WTC11 (cell line): ENCODE measurements at places on chromosomes 13 and 19.

GRCh38 chr19:13502231-13502630 lies 4.0 kb downstream of the CACNA1A start:
- no peak for DNase-seq

GRCh38 chr13:77353995-77354394 lies 27.1 kb upstream of the MYCBP2 start:
- no peak for DNase-seq

- no peak for DNase-seq
Measured at GRCh38 chr13:76913898-76914297, 27.7 kb upstream of the KCTD12 start.

DNA sequence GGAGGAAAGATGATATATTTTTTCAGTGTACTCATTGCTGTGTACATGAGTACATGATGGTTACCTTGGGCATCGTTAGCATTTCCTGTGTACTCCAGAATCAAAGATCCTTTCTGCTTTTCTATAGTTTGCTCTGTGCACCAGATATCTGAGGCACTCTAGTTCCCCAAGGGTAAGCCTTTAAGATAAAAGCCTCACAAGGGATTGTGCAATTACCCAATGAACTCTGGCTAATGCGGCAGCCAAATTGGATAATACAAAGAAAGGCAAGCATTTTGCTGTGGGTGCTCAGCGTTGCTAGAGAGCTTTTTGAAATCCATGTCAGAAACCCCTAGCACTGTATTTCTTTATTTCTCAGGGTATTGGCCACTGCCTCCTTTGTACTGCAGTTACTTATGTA lies 2.9 kb downstream of the CYSLTR2 start:
- DNase-seq: no peak

DNA sequence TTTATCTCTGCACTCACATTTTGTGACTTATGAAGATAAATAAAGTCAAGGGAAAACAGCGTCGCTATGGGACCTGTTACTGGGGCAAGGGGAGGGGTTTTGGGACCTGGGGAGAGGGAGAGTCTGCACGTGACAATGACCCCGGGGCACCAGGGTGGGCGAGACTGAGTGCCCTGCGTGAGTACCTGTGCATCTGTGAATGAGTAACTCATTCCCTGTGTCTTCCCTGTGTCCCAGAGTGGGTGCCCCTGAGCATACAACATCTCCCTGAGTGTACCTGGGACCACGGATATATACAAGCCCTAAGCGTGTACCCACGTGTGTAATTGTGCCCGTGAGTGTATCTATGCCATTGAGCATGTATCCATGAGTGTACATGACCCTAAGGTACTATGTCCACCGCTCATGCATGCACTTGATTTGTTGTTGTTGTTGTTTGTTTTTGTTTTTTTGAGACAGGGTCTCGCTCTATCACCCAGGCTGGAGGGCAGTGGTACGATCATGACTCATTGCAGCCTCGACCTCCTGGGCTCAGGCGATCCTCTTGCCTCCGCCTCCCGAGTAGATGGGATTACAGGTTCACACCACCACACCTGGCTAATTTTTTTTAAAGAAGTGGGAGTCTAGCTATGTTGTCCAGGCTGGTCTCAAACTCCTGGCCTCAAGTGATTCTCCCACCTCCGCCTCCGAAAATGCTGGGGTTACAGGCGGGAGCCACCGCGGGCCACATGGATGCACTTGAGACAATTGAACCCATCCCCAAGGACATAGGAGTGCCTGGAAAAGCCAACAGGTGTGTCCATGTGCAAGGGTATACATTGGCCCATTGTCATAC lies 645 bp upstream of the TRAPPC5 start:
- no peak for DNase-seq

DNA sequence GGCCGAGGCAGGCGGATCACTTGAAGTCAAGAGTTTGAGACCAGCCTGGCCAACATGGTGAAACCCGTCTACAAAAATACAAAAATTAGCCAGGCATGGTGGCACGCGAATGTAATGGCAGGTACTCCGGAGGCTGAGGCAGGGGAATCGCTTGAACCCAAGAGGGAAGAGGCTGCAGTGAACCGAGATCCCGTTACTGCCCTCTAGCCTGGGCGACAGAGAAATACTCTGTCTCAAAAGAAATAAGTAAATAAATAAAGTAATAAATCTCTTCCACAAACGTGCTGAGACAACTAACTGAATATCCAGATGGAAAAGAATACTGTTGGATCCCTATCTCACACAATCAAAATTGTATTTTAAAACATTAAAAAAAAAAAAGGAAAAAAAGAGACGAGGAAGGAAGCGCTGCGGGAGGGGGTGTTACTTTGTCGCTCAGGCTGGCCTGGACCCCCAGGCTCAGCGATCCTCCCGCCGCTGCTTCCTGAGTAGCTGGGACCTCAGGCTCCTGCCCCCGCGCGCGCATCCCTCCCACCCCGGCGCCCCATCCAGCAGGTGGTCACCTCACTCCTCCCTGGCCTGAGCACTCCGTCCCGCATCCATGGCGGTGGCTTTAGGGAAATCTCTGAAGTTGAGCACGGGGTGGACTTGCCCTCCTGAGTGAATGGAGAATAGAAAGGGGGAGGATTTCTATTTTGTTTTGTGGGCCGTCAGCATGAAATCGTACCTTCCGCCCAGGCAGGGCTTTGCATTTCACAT lies 628 bp upstream of the ZNF813 start:
- DNase-seq: peak; percentile 53

- DNase-seq: peak; percentile 35
Measured at GRCh38 chr13:41411522-41411921, 45.8 kb upstream of the RGCC start.

- DNase-seq: peak; percentile 92
Measured at GRCh38 chr19:35248310-35249145, at the start of gene LSR. LSR (plus strand) TSS chr19:35249002; CDS start chr19:35249023, 21 bp downstream.

- no peak for DNase-seq
Measured at GRCh38 chr19:1087813-1088415, 7.3 kb downstream of the POLR2E start.

- no peak for DNase-seq
Measured at GRCh38 chr19:38144667-38145066, 79.4 kb downstream of the DPF1 start.

DNA sequence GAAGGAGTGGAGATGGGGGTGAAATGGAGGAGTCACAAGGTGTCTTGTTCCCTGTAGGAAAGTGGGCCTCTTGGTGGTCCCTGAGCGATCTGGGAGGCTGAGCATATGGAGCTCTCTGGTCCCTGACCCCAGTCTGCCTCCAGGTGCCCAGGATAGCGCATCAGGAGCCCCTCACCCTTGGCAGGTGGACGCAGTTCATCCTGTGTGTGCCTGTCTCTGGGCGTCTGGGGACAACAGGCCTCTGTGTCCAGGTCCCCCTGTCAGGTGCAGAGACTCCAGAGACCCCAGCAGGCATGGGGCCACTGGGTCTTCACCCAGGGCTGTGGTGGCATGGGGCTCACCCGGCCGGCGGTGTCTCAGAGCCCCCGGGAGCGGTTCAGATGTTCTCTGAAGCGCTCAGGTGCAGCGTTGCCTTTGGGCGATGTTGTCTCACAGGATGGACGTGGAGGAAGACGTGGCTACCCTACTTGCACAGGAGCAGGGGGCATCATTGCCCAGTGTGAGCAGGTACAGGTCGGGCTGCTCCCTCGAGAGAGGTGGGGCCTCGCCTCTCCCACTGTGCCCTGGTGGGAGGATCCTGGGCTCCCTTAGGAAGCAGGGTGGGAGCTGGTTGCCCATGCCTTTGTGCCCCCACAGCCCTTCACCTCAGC lies 58.1 kb upstream of the TPM4 start:
- no peak for DNase-seq

DNA sequence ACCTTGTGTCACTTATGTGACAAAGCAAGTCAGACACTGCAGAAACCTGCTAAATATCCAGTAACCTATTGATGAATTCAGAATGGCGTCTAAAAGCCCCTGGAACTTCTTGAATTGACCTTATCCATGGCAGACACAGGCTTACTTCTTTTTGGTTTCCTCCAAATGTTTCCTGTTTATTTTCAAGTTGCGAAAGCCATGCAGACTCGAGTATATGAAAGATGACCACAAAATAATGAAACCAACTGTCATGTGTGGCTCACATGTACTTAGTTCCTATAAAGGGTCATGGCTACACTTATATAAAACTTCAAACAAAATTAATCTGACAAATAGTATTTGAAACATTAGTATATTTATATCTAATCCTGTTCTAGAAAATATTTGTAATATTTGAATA lies 113.1 kb upstream of the FNDC3A start:
- no peak for DNase-seq

DNA sequence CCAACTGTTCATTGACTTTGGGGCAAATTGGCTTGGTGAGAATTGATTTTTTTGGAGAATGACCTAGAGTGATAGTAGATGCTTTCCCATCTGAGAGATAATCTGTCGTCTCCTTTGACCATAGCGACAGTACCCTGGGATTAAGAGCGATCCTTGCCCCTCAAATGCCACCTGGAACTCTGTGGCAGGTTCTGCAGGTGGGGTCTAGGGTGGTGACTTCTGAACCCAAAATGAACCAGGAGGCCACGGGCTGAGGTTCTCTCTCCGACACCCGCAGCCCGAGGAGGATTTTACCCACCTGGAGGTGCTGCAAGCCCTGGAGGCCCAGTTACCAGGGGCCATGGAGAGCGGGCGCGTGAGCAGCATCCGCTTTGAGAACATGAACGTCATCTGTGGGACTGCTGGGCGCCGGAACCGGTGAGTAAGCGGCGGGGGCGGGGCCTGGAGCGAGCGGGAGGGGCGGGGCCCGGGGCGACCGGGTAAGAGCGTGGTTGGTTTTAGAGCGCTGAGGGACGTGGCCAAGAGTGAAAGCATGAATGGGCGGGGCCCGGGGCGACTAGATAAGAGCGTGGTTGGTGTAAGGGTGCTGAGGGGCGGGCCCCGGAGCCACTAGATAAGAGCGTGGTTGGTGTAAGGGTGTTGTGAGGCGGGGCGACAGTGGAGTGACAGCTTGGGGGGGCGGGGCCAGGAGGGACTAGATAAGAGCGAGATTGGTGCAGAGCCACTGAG lies 8.6 kb downstream of the C19orf81 start:
- DNase-seq: peak; percentile 100

GRCh38 chr13:52845334-52845761 lies 3.1 kb downstream of the PCDH8 start:
- DNase-seq: peak; percentile 56
